ENCODE measurements at places on chromosomes 16 and 17.
A peak's percentile ranks its signal among the peaks of the same experiment; 100 is the strongest.

GRCh38 chr16:79776243-79776847 is 175.8 kb upstream of the MAF start:
- DNase-seq, result no peak

DNA sequence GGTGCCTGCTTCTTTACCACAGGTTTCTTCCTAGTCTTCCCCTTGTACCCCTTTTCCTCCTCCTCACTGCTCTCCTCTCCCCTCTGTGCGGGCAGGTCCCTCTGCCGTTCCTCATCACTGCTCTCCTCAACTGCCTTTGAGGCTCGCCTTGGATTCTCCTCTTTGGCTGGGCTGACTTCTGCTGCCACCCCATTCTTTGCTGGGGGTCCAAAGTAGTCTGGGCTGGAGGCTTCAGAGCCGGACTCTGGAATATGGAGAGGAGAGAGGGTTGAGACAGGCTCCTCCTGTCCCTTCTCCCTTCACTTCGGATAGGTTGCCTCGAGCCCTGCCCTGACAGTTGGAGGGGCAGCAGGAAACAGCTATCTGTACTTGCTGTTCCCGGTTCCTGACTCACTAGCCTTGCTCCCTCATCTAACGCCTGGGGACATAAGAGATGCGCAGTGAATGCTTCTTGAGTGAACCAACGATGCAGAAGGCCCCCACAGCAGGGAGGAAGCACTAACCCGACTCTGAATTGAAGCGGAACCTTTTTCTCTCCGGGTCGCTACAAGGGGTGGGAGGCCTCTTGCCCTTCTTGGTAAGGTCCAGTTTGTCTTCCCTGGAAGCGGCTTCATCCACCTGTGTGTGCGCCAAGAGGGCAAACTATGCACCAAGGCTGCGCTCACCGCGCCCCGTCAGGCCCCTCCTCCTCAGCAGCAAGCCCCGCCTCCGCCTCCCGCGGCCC is 655 bp downstream of the HIRIP3 start:
- DNase-seq, result peak; percentile 72

DNA sequence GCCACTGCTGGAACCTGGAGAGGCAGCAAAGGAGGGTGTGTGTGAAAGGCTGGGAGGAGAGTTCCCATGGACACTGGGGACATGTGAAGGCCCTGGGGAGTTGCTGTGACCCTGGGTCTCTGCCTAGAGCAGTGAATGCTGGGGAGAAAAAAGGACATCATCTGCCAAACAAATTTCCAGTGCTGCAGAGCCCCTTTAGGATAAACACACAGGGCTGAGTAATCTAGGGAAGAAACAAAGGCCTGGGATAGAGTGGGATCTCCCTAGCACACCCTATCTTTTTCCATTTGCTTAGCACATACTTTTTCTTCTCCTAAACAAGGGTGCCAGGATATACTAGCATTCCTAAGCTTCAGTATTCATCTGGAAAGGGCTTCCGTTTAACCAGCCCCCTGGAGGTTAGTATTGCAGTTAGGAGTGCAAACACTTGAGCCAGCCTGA is 3.3 kb upstream of the HIGD1B start:
- no peak for DNase-seq

DNA sequence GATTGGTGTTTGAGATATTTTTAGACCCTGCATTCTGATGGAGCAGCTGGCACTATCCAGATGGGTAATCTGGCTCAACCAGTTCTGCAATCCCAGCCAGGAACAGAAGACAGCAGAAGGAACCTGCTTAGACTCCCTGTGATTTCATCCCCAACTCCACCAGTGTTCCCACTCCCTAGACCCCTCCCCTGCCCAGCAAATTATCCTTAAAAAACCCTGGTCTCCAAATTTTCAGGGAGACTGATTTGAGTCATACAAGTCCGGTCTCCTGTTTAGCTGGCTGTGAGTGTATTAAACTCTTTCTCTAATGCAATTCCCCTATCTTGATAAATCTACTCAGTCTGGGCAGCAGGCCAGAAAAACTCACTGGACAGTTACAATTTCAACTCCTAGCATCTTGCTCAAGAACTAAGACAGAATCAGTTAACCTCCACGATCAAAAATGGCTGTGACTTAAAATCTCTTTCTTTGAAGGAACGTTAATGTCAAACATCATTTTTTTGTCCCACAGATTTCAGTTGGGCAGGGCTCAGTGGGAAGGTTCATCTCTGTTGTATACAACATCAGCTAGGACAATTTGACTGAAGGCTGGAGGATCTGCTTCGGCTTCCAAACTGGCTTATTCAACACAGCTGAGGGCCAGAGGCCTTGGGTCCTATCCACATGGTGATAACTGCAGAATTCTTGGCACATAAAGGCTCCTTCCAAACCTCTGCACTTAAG is 4.9 kb upstream of the RBL2 start:
- DNase-seq, result no peak

- DNase-seq, result no peak
These were observed 504 bp downstream of the ZNF263 start for GRCh38 chr16:3283543-3284447.

DNA sequence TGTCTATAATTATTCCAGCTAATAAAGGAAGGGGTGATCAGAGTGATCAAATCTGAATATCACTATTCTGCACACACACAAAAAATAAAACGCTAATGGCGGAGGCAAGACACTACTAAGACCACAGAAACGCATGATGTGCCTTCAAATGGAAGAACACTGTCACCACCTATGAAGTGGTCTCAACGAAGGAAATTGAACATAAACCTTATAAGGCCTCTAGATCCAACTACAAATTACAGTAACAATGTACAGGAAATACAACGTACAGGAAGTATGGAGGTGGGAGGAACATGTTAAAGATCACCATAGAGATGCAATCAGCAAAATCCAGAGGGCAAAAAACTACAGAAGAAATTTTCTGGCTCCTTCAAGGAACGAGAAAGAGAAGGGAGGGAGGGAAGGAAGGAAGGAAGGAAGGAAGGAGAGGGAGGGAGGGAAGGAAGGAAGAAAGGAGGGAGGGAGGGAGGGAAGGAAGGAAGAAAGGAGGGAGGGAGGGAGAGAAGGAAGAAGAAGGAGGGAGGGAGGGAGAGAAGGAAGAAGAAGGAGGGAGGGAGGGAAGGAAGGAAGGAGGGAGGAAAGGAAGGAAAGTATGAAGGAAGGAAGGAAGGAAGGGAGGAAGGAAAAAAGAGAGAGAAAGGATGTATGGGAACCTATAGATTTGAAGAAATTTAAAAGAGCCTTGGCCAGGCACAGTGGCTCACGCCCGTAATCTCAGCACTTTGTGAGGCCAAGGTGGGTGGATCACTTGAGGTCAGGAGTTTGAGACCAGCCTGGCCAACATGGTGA is 3.1 kb upstream of the SGCA start:
- DNase-seq, result no peak

- no peak for DNase-seq
These were observed 149.9 kb upstream of the PLCG2 start for GRCh38 chr16:81629034-81629802.

GRCh38 chr17:78706271-78706915 is 75.7 kb downstream of the CYTH1 start:
- DNase-seq, result no peak

DNA sequence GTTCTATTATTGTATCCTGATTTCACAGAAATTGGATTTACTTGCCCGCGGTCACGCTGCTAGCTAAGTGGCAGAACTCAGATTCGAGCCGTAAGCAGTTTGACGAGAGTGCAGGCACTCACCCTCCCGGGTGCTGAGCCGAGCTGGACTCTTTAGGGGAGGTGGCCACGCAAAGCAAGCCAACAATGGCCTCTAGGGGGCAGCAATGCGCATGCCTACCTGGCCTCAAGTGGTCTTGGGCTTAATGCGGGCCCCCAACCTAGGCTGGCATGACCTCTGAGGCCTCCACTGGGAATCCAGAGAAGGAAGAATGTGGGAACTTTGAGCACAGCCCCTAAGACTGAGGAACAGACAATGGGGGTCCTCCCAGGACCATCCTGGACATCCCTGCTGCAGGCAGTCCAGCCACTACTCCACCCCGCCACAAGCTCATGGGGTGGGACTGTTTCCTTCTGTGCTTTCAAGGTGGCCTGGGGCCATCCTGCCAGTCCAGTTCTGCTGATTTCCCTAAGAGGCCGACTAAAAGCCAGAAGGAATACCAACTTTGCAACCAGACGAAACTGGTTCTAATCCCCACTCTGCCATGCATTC is 276.5 kb downstream of the XYLT1 start:
- DNase-seq, result peak; percentile 49

- DNase-seq, result no peak
These were observed 96.2 kb downstream of the RAP1GAP2 start for GRCh38 chr17:2892305-2892971.

DNA sequence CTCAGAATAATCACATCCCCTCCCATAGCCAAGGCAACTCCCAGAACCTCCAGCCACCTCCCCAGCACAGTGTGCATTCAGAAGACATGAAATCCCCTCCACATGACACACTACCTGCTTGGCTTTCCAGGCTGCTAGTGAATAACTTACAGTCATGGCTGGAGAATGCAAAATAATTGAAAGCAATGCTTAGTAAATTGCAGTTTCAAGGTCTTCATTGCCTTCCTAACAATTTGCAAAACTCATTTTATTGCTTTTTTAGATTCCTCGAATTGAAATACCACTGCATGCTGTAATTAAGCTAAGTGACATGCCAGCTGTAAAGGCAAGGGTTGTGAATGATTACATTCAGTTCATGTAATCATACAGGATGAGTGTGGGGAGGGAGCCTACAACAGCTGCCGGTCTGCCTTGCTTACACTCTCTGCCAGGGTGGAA is 29.0 kb upstream of the HOXB13 start:
- DNase-seq, result no peak

GRCh38 chr16:77684181-77684526 is 38.2 kb upstream of the NUDT7 start:
- no peak for DNase-seq
